ENCODE measurements at places on chromosomes 13 and 19.

DNA sequence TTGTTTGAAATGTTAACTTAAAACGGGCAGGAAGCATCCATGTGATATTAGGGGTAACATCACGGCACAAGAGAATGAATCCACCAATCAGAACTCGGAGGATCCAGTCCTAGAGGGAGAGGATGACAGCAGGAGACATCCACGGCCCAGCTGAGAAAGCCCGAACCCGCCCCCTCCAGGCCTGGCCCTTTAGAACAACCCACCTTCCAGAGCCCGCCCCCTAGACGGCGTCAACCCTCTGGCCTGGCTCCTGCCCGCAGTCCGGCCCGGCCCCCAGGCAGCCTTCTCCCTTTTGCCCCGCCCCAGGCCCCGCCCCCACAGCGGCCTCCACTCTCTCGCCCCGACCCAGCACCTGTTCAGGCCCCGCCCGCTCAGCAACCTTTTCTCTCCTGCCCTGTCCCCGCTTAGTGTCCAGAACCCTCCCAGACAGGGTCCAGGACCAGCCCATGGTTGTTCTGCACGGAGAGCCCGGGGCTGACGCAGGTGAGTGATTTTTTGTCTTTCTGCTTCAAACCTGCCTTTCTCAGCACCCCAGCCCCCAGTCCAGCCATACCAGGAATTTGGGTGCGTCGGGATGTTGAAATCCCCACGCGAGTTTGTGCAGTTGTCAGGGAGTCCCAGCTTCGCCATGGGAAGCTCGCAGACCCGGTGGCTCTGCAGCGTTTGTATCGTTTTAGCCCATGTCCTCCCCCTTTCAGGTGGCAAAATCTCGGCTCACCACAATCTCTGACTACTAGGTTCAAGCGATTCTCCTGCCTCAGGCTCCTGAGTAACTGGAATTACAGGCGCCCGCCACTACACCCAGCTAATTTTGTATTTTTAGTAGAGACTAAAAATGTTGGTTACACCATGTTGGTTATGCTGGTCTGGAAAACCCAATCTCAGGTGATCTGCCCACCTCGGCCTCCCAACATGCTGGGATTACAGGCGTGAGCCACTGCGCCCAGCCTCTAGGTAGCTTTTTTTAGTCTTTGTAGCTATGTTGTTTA lies 16.1 kb downstream of the ZNF816 start:
- peak; percentile 99 for DNase-seq

- peak; percentile 84 for DNase-seq
Observed at GRCh38 chr19:3146677-3147100, 10.9 kb downstream of the GNA15 start.

GRCh38 chr13:84917252-84917878 lies 881.9 kb downstream of the SLITRK6 start:
- DNase-seq, result no peak

DNA sequence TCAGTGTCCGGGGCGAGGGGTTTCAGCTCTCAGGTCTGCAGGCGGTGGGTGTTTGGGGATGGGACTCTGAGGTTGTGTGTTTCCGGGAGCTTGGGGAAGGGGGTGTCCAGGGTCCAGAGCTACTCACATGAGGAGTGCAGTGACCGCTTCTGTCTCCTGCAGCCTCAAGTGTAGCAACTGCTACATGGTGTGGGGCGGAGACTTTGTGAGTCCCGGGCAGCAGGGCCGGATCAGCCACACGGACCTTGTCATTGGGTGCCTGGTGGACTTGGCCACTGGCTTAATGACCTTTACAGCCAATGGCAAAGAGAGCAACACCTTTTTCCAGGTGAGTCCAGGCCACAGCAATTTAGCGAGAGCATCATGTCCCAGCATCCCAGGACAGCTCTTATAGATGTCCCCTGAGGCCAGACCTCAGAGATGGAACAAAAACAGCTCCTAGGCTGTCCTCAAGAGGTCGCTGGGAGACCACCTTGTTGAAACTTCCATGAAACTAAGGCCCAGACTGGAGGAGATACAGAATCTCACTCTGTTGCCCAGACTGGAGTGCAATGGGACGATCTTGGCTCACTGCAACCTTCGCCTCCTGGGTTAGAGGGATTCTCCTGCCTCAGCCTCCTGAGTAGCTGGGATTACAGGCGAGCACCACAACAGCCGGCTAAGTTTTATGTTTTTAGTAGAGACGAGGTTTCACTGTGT lies 44.9 kb downstream of the RYR1 start:
- peak; percentile 39 for DNase-seq

- no peak for DNase-seq
Observed at GRCh38 chr13:40446365-40446764, 220.1 kb downstream of the FOXO1 start.

DNA sequence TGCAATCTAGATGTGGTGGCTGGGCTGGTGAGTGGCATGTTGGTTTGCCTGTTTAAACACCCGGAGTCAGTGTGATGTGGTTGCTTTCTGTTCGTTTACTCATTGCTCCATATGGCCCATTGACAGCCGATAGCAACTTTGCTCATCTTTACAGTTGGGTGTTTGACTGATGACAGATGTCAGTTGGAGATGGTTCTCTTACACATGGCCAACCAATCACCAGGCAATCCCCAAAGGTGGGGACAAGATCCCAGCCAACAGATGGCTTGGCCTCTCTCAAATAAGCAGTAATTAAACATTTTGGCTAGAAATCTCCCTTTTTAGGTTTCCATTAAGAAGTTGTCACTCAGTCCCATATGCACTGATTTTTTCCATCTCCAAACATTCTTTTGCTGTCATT lies 497.1 kb upstream of the ARGLU1 start:
- no peak for DNase-seq

GRCh38 chr13:36512771-36513170 lies 80.5 kb downstream of the CCNA1 start:
- DNase-seq, result no peak

DNA sequence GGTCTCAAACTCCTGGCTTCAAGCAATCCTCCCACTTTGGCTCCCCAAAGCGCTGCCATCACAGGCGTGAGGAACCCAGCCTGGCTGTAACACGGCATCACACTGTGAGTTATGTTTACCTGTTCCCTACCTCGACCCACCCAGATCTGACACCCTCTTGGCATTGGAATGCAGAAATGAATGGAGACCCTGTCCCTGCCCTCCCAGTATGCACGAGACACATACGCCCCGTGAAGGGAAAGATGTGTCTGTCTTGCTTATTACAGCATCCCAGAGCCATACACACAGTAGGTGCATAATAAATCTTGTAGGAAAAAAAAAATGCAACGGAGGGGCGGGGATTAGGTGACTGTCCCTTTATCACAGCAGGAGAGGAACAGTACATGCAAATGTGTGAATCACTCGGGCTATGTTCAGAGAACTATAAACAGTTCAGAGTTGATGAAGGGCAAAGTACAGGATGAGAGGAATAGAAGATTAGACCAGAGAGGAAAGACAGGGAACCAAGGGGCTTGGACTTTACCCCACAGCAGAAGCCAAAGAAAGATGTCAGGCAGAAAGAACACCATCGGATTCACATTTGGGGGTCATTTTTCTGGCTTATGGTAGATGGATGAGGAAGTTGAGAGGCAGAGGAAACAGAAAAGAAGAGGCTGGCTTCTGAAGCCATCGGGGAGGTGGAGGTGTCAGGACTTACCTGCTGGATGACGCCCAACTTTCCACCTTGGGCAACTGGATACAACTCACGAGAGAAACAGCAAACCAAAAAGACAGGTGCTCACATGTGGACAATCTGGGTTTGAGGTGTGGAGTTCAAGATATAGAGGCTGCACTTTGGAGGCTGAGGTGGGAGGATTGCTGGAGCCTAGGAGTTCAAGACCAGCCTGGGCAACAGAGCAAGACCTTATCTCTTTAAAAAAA lies 94.3 kb downstream of the INSR start:
- DNase-seq, result no peak

DNA sequence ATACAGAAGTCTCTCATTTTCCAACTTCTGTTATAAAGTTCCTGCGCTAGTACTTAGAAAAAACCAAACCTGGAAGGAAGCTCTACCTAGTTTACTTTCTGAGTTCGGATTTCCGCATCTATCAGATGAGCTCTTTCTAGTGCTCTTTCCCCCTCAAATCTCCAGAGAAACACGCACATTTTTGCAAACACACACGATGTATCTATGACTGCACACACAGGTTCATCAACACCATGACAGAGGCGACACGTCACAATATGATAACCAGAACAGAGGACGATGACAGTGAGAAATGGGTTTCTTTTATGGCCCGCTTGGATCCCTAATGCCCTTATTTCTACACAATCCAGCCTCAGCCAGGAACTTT lies 629 bp upstream of the LRRC63 start:
- DNase-seq, result no peak

DNA sequence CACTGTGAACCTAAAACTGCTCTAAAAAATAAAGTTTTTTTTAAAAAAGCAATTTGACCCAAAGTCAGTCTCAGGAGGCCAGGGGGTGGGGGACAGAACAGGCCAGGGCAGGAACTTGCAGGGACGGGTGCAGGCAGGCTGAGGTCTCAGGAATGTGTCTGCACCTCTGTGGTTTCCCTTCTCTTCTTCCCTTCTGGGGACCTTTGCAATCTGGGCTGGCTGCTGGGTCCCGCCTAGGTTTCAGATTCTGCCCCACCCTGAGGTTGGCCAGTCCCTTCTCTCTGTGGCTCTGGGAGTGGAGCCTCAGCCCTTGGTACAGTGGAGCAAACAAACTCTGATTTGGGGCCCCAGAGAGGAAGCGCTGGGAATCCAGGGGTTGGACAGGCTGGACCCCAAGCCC lies 5.3 kb upstream of the F2RL3 start:
- no peak for DNase-seq

- no peak for DNase-seq
Observed at GRCh38 chr13:92574499-92574898, 652.1 kb upstream of the GPC6 start.

GRCh38 chr19:50729894-50730293 lies 6.7 kb downstream of the CLEC11A start:
- DNase-seq, result no peak

DNA sequence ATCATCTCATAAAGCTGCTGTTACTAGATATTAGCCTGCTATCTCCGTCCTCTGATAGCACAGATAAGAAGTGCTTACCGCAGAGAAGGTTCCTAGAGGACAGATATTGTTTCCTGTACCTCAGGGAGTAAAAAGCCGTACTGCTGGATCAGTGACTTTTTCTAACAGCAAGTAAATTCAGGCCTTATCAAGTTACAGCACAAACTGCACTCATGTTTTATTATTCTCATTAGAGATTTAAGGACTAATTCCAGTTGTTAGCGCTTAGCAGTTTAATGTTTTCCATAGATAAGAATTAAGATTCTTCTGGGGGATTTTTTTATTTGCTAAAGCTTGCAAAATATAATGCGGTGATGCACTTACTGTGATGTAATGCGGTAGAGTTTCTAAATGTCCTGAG lies 119.0 kb upstream of the OBI1 start:
- DNase-seq, result no peak

DNA sequence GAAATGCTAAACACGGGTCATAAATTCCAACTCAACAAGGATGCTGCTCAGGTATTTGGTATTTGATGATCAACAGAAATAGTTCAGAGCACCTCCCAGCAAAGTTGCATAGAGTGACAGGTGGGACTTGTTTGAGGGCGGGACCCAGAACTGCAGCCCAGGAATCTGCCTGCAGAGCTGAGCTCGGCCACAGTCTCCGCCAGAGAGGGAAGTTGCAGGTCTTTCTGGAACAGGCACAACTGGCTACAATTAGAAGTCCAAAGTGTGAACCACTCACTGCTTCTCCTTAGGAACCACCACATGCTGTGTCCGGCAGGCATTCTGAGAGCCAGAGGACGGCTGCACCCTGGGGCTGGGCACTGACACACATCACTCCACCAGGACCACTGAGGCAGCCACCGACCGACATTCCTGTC lies 1.1 kb downstream of the SLC15A1 start:
- peak; percentile 65 for DNase-seq

DNA sequence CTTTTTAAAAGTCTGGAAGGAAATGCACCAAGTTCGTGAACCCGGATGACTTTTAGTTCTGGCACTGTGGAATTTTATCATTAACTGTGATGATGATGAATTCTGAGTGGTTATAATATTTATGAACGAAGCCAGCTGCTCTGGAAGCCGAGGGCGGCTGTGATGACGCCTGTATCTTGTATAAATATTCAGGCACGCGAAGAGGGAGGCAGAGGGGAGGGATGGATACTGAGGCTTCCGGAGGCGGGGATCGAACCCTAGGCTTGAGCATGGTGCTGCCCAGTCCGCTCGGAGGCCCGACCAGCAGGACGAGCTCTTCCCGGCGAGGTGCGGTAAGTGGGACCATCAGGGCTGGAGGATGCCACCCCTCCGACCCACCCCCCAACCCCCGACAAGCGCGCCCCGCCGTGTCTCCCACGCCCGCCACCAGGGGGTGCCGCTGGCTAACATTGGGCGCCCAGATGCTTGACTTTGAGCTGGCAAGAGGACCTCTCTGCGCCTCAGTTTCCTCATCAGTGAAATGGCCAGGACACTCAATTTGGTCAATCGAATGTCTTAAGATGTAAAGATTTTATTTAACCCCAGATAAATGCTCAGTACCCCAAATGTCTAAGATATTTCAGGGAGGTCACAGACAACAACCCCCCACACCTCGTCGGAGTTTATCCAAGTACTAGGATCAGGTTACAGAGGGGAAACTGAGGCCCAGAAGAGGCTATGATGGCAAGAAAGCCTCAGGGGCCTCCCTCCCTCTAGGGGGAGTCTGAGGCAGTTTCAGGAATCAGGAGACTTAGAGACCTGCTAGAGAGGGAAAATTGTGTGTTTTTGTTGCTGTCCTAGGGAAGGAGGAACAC lies 4.5 kb upstream of the RAB3A start:
- peak; percentile 74 for DNase-seq

DNA sequence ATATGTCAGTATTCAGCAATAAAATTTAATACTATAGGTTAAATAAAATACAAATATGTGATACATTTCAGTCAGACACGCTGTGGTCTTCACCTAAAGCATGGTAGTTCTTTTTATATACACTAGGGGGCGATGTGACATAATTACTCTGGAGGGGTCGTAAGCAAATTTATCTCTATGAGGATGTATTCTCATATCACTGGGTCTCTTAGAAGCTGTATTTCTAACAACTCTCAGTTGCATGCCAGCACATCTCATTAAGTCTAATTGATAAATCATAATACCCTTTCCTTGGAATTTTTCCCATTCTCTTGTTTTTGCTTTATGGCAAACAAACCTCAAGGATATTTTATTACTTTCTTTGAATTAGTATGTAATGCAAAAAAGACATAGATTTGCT lies 3.9 kb upstream of the PCDH17 start:
- no peak for DNase-seq

DNA sequence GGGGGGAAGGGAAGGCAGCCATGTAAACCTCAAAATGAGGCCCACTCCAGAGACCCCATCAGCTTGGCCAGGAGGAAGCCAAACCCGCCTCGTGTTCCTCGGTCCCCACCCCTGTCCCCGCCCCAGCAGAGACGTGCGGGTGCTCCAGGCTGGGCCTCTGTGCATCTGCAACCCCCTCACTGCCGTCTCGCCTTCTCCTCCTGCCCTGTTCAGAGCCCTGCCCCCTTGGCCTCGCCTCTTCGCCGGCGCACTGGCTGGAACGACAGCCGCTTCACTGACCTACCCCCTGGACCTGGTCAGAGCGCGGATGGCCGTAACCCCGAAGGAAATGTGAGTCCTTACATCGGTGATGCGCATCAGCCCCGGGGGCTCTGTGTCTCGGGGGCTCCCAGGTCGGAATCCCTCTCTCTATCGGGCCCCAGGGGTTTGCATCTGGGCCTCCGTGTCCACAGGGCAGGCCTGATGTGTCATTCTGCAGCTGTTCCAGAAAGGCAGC lies 32.2 kb downstream of the TMEM161A start:
- peak; percentile 72 for DNase-seq

- no peak for DNase-seq
Observed at GRCh38 chr13:21979161-21979806, 308.4 kb downstream of the FGF9 start.

- DNase-seq, result no peak
Observed at GRCh38 chr13:45930177-45930576, 78.6 kb upstream of the SIAH3 start.

GRCh38 chr19:51066393-51067186 lies 1.7 kb upstream of the KLK13 start:
- no peak for DNase-seq

Measured in WTC11 (cell line).